ENCODE measurements at places on chromosomes 5 and 9.

GRCh38 chr5:169880012-169880663, 100.2 kb downstream of the INSYN2B start:
- no peak for DNase-seq

DNA sequence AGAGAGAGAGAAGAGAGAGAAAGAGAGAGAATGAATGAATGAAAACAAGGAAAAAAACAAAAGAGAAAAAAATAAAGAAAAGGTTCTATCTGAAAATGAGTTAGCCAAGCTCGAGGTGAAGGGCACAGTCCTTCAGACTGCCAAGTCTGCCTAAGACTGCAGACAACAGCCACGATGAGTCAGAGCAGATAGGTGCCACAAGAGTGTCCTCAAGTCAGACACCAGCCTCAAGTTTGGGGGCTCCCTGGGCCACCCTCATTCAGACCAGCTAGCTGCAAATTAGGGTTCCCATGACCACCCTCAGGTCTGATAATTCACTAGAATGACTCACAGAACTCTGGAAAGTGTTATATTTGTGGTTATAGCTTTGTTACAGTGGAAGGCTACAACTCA, 13.9 kb upstream of the HABP4 start:
- no peak for DNase-seq

GRCh38 chr5:79771387-79771786, 81.8 kb downstream of the CMYA5 start:
- DNase-seq, result no peak

DNA sequence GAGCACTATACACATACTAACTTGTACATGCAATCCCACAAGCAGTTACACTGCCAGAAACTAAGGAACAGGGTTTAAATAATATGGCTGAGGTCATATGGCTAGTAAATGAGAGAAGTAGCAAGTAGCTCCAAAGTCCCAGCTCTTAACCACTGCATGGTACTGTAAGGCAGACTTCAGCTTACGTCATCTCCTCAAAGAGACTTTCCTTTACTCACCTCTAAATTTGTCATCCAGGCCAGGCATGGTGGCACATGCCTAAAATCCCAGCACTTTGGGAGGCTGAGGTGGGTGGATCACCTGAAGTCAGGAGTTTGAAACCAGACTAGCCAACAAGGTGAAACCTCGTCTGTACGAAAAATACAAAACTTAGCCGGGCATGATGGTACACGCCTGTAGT, 20.4 kb upstream of the SELENOP start:
- DNase-seq, result no peak

- DNase-seq, result no peak
Measured at GRCh38 chr9:112404508-112404932, 24.6 kb downstream of the HSDL2 start.

DNA sequence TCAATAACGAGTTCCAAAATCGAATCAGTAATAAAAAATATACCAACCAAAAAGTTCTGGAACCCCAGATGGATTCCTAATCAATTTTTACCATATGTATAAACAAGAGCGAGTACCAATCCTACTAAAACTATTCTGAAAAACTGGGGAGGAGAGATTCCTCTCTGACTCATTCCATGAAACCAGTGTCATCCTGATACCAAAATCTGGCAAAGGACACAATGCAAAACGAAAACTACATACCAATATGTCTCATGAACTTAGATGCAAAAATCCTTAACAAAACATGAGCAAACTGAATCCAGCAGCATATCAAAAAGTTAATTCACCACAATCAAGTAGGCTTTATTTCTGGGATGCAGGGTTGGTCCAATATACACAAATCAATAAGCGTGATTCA, 30.5 kb upstream of the MACIR start:
- DNase-seq, result no peak

DNA sequence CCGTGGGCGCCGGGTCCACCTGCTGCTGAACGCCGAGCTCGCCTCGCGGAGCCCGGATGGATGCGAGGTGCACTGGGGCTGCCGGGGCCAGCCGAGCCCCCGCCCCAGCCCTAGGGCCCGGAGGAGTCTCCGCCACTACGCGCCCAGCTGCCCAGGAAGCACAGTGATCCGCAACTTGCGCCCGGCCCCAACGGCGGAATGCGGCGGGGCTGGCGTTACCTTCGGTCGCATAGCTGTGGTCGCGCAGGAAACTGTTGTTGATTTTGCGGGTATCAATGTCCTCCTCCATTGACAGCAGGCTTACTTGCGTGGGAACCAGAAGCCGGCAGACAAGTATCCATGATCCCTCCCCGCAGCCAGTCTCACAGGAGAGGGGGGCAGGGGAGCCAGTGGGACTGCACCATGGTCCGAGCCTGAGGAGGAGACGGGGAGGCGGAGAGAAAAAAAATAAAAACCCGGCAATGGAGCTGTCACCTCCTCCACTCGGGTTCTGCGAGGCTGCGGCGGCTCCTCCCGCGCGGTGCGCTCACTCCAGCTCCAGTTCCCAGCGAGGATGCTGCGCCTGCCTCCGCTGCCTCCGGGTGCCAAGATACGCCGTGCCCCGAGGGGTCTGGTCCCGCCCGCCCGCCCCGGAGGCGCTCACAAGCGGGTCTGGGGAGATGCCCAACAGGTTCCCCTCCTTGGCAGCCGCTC, 628 bp downstream of the PPP2R2B start:
- no peak for DNase-seq

DNA sequence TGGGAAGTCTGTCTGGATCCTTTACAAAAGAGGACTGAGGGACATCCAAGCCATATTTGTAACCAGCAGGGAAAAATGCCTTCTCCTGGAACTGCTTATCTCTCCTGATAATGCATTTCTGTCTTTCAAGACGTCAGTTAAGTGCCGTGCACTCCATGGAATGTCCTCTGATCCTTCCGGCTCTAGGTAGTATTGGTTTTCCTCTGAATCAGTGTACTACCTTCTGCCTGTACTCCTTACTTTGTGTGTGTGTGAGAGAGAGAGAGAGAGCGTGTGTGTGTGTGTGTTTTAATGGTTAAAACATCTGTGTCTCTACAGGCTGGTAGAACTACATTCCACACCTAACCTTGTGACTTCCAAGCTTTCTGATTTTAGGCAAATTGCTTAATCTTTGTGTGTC, 89.9 kb downstream of the PIP5K1B start:
- no peak for DNase-seq
